ENCODE measurements at places on chromosomes 2 and 18.

DNA sequence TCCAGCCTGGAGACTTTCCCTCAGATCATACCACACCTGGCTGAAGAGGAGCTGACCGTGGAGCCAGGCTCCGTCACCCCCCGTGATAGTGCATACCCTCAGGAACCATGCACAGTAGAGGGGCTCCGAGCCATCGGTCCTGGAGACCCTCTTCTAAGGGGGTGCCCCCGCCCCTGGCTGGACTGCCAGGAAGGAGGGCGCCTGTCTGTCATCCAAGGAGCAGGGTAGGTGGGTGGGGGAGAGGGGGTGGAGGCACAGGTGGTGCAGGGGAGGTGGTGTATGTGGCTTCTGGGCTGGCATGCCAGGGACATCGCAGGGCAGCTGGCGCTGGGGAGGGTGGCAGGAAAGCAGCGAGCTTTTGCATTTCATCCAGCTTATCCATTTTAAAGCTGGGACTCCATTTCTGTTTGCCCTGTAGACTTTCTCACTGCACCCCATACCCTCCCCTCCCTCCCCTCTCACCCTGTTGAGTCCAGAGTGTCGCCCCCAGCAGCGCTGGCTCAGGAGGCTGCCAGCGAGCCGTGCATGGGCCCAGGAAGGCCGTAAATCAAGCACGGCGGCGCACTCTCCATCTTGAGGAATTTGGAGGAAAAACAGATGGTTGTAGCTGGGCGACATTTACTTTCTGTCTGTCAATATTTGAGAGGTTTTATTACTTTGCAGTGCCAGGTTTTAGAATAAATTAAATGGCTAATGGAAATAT lies 56.2 kb upstream of the HS6ST1 start:
- peak; percentile 44 for DNase-seq

GRCh38 chr2:174335988-174336500 lies 1.3 kb downstream of the SP9 start:
- no peak for DNase-seq

GRCh38 chr2:27316655-27317412 lies 6.1 kb downstream of the MPV17 start:
- no peak for DNase-seq

- DNase-seq: peak; percentile 91
Measured at GRCh38 chr2:174682578-174683391, 81.5 kb downstream of the CHRNA1 start.

GRCh38 chr2:240963868-240964703 lies 34.3 kb upstream of the SNED1 start:
- DNase-seq: peak; percentile 78

- DNase-seq: no peak
Measured at GRCh38 chr2:29241955-29242565, 126.8 kb downstream of the CLIP4 start.

DNA sequence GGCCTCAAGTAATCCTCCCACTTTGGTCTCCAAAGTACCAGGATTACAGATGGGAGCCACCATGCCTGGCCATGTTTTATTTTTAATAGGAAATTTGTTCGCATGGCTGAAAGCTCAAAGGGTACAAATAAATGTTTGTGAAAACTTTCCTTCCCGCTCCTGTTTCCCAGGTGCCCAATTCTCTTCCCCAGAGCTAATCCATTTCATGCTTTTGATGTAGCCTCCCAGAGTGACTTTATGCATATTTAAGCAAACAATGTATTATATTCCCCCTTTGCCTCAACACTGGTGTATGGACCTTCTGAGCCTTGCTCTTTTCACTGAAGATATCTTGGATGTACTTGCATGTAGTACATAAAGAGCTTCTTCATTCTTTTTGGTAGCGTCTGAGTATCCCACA lies 52.5 kb upstream of the ITSN2 start:
- DNase-seq: no peak

GRCh38 chr2:105090091-105090490 lies 52.2 kb downstream of the MRPS9 start:
- DNase-seq: no peak

- DNase-seq: no peak
Measured at GRCh38 chr18:37712776-37713175, 147.2 kb upstream of the CELF4 start.

GRCh38 chr2:44130441-44130840 lies 38.2 kb upstream of the PPM1B start:
- no peak for DNase-seq

- no peak for DNase-seq
Measured at GRCh38 chr18:39604836-39605235, 2039.2 kb upstream of the CELF4 start.

DNA sequence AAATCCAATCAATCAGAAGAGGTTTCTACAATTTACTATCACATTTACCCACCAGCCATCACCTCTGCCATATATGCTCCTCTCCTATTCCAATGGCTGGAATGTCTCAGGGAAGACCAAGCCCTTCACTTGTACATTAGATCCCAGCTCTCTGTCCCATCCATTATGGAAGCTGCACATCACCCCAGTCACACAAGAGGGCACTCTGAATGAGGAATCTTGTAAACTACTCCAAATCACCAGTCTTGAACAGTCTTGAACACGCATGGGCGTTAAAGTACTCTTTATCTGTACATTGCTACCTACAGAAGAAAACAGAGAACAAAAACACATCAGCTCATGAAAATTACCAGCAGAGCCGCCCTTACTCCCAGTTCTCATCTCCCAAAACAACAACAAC lies 38.7 kb downstream of the ZC3H8 start:
- DNase-seq: no peak

DNA sequence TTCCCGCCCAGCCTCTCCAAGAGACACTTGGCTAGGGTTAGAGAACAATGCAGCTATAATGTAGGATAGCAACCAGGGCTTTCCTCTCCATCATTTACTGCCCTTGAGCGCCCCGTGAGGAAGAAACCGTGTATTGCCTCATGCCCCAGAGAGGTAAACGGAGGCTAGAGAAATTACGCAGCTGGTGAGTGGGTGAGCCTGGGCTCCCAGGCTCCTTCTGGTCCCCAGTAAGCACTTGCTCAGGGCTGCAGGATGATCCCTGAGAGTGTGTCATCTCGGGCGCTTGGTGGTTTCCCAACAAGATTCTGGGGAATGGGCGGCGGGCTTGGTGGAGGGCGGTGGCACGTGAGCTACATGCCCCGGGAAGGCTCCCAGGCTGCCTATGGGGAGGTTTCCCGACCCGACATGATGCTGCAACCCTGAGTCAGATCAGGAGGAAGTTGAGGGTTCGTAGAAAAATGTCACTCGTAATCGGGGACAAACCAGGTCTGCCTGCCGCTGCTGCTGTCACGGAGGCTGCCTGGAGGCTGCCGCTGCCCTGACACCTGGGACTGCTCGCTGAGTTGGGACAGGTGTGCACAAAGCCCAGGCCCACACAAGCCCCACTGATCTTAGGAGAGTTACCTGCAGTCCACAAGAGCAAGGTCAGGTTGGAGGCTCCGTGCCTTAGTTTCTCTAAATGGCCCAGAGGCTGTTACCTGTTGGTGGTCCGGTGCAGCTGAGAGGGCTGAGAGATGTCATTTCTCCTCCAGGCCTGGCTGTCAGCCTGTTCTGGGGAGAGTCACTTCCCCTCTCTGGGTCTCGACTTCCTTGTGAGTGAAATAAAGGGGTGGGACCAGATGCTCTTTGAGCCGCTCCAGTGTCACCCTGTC lies at the start of gene GPR55:
GPR55 (minus strand) TSS at position 773 of the 872 bp plus-strand sequence. CDS start 14,280 bp downstream, outside the sequence.
- peak; percentile 75 for DNase-seq

GRCh38 chr2:86029873-86030272 lies 75.8 kb downstream of the POLR1A start:
- DNase-seq: peak; percentile 72

DNA sequence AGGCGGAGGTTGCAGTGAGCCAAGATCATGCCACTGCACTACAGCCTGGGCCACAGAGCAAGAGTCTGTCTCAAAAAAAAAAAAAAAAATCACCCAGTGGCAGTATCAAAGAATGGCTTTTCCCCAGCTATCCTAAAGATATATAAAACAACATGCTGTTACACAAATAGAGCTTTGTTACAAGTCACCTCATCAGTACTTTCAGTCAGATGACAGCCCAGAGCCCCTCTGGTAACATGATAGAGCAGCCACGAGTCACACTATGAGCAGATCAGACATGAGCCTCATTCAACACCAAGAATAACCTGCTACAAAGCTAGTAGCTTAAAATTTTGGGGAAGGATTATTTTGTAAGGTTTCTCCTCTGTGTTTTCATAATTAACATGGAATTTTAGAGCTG lies 25.2 kb downstream of the PDE11A start:
- DNase-seq: no peak

DNA sequence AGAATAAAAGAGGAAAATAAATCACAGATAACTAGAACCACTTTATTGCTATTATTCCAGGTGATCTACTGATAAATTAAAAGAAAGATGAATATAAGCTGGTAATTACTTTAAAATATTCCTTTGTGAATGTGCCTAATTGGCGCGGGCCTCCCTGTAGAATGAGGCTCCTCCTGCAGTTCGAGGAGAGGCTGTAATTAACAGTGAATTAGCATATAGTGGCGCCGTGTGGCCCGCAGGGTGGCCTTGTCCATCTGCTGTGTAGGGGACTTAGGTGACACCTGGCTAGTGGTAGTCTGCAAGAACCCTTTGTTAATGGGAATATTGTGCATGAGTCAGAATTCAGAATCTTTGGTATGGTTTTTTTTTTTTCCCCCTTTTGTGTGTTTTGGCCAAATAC lies 119.8 kb downstream of the AGAP1 start:
- peak; percentile 49 for DNase-seq

DNA sequence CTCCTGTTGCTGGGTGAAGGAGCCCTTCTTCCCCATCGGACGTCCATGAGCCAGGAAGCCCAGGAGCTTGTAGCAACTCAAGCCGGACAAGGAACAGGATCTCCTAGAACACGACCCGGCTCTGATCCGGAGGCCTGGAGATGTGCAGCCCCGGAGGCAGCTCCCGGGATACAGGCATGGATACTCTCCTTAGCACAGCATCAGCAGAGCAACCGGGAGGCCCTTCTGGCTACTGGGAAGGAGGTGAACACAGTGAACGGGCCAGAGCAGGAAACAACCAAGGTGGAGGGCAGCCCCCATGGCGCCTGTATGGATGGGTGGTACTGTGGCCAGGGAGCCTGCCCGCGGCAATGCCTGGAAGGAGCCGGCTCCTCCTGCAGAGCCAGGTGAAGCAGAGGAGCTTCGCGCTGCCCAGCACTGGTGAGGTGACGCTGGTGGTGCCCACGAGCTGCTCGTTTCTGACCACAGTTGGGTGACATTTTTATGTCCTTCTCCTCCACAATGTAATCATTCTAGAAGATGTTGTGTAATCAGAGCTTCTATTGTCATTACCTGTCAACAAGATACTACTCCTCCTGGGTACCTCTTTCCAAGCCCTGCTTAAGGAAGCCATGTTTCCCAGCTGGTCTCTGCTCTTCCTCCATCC lies 94.3 kb downstream of the TWIST2 start:
- peak; percentile 57 for DNase-seq

DNA sequence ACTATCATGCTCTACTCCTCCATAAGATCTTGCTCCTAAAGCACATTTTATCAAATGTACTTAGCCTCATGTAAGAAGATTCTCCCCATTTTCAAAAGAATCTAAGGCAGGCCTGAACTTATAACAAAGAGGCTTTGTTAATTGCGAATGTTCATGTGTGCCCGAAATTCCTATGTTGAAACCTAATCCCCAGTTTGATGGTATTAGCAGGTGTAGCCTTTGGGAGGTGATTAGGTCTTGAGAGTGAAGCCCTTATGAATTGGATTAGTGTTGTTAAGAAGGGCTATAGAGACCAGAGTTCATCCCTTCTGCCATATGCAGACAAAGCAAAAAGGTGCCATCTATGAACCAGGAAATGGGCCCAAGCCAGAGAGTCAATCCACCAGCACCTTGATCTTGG lies 234.5 kb downstream of the PAX3 start:
- no peak for DNase-seq

DNA sequence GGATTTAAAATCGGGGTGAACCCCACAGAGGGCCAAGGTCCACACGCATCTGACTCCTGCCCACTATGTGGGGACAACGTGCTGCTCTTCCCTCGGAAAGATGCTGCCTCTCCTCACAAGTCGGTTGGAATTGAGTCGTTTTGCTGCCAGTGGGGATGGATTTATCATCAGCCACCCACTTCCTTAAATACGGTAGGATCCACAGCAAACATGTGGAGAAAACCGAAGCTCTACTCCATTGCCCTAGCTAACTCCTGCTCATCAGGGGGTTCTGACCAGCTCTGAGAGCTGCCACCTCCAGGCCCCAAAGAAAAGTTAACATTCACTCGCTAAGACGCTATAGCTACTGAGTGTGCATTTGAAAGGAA lies 80.9 kb downstream of the CHRNA1 start:
- DNase-seq: no peak

DNA sequence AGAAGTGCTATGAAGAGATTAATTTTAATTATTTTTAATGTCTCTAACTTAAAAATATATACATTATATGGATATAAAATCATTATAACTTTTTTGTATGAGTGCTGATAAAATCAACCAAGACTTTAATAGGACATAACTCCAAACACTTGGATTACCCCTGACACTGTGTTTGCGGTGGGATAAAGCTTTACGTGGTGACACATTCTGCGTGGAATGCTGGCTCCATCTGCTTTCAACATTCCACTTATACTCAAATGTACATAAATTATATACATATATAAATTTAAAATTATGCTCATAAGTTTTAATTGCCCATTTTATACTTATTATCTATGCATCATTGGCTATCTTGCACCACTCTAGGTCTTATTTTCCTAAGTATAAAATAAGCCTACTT lies 30.5 kb downstream of the LINC00305 start:
- DNase-seq: no peak

- DNase-seq: no peak
Measured at GRCh38 chr18:51802569-51803428, 537.2 kb upstream of the DCC start.

DNA sequence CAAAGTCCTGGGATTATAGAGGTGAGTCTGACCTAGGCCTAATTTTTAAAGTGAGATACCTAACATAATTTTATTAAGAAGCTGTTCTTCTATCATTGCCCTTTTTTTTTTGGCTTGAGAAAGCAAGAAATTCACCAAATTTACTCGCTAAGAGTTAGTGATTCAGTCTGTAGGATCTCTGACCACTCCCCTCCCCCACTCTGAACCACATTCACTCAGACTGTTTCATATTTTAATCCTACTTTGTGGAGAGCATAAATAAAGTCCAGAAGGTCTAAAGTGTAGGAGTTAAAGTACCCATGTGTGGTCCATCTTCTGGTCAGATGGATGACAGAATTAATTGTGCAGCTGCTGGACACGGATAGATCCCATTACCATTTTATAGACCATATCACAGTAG lies 115.8 kb upstream of the MGAT5 start:
- DNase-seq: no peak

DNA sequence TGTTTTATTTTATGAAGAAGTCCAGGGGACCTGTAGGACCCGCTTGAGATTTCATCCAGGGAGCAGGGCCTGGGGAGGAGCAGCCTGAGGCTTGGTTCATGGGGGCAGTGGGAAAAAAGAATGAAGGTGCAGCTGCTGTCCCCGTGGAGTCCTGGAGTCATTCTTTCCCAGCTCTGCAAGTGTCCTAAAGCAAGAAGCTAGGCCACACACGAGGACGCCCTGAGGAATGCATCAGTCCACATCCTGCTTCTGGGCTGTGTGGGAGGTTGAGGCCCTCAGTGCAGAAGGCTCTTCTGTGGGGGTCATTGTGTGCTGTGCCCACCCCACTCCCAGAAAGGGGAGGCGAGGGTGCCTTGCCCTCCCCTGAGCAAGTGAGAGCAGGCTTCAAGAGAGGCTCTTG lies 179.9 kb upstream of the HS6ST1 start:
- peak; percentile 69 for DNase-seq

Measured in posterior vena cava (tissue), 2 donors.